ENCODE measurements at places on chromosomes 3 and 15.

DNA sequence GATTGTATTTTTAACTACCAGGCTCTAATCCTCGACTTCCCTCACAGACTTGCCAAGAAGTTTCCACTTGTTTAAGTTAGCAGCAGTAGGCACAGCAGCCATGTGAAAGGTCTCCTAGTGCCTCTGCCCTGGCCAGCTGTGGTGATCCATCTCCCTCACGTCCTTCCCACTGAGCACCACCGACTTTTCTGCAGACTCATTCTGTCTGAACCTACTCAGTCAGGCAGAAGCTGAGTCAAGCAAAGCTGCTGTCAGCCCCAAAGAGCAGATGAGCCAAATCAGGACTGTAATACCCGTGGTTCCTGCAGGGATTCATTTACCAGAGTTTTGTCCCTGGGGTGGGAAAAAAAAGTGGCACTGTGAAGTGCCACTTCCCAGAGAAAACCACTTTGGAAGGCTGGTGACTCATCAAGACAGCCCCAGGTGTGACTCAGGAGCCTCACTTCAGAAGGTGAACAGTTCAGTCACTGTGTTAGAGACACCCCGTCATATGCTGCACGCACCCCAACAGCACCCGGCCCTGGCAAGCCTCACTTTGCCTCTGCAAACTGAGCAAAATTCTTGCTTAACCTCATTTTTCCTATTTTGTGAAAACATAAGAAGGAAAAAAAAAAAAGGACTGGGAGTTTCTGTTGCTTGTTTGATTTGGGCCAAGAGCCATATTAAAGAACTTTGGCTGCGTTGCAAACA, 76.0 kb downstream of the WWTR1 start:
- DNase-seq = no peak

DNA sequence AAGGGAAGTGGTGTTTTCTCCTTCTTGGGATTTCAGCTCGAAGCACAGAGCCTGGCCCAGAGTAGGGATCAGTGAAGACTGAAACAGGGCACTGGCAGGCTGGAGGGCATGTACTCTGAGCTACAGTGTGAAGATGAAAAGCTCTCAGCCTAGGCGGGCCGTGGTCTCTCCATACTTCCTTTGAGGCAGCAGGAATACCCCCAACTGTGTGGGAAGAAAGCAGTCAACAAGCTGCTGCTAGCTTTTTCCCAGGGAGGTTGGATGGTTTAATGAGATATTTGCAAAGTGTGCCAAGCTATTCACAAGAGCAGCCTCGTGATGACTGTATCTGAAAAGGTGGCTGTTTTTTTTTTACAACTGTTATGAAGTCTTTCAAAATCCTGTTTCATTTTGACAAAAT, 47.2 kb downstream of the NMNAT3 start:
- DNase-seq = no peak

DNA sequence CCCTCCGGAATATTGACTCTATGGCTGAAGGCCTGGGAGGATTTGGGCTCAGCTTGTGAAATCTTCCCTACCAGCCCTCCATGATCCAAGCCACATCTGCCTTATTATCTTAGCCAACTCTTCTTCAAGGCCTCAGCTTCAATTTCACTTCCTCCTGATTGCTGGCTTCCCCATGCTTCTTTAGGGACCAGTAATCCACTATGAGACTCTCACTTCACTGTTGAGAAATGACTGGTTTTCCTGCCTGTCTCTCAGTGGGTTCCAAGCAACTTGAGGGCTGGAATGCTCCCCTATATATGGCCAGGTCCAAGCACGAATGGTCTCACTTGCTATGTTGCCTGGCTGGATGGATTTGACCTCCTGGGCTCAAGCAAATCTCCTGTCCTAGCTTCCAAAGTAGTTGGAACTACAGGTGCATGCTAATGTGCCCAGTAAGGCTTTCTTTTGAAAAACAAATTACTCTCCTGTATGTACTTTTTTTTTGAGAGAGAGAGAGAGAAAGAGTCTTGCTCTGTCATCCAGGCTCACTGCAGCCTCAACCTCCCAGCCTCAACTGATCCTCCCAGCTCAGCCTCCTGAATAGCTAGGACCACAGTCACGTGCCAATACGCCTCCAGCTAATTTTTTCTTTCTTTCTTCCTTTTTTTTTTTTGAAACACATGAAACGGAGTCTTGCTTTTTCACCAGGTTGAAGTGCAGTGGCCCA, 7.9 kb upstream of the PIK3CB start:
- no peak for DNase-seq

DNA sequence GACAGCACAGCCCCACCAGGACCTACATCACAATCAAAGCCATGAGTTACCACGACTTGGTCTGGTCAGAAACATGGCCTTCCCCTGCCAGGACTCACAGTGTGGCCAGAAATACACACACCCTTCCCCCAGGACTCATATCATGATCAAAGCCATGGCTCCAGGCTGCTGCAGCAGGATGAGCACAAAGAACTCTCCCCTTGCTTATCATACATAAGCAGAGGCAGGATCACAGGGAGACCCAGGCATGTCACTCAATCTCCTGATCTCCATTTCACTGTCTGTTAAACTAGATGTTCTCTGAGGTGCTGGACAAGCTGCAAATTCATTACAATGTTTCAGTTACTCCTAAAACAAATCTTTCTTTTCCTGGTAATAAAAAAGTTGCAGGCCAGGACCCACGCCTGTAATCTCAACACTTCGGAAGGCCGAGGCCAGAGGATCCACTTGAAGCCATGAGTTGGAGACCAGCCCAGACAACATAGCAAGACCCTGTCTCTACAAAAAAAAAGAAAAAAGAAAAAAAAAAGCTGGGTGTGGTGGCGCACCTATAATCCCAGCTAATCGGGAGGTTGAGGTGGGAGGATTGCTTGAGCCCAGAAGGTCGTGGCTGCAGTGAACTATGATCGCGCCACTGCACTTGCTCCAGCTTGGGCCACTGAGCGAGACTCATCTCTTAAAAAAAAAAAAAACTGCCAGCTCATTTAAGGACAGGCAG, 1.2 kb downstream of the PFKFB4 start:
- DNase-seq = no peak

DNA sequence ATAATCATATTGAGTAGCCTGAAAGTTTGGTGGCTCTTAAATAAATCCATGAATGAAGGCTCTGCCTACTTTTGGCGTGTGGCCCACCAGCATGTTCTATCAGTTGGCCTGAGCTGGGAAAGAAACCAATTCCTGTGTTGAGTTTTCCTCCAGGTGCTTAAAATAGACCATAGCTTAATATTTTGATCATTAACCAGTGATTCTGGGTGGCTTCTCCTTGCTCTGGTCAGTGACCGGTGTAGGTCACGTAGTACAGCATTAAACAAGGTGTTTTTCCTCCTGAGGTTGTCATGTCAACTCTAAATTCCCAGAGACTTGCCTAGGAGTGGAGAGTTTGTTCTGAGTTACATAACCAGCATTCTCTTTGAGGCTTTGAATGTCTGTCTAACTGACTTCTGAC, 1.3 kb downstream of the HHLA2 start:
- no peak for DNase-seq
